ENCODE measurements at places on chromosomes 5 and 9. TPM values are rescaled to one million over a fixed set of nuclear protein-coding genes. Genes with fewer than 3 reads are reported as not detected.

DNA sequence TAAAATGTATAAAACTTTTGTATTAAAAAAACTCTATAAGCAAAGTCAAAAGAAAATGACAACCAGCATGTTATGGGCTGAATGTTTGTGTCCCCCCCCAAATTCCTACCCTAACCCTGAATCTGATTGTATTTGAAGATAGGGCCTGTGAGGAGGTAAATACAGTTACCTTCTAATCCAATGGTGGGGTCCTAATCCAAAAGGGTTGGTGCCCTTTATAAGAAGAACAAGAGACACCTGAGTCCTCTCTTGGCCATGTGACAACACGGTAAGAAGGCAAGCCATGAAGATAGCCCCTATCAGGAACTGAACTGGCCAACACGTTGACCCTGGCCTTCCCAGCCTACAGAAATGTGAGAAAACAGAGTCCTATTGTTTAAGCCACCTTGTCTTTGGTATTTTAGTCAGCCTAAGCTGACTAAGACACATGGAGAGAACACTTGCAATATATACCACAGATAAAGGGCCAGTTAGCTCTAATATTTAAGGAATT lies 49.7 kb upstream of the AKNA start:
- no peak for DNase-seq

DNA sequence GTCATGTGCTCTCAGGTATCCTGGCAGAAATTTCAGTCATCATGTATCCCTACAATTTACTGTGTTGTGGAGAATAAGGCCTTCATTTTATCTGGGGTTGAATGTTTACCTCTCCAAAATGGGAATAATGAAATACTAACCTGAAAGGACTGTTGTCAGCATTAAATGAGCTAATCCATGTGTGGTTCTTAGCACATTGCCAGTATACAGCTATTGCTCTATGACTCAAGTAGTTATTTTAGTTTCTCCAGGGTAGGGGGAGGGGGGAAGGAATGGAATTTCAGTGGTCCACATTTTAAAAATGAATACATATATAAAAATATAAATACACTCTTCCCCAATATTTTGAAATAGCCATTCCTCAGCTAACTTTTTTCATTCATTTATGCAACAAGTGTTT lies 3.5 kb downstream of the PAM start:
- peak; percentile 51 for DNase-seq

GRCh38 chr5:68088302-68088701 lies 127.3 kb upstream of the PIK3R1 start:
- peak; percentile 25 for DNase-seq

DNA sequence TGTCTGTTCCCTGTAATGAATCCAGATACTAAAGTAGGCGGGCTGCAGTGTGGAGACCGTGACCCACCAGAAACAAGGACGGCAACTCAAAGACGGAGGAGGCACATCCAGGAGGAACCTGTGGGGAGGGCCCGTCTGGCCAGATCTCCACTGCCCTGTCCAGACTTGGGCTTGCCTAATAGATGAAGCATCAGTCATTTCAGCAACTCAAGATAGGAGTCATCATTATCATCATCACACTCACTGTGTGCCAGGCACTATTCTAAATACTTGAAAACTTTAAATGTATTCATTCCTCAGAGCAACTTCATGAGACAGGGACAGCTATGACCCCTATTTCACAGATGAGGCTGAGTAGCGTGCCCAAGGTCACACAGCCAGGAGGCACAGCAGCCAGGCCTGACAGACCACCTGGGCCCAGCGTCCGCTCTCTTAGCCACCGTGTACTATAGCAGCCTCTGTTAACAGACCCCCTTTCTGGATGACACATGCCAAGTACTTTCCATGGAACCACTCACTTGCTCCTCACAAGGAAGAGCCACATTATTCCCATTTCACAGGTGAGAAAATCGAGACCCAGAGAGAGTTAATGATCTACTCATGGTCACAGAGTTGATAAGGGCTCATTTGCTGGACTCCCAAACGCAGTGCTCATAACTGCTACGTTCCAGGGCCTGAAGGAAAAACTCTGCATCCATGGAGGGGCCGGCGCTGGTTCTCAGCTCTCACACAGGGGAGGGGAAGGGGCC lies 4.9 kb upstream of the IL4 start:
- peak; percentile 88 for DNase-seq

- DNase-seq, result no peak
Measured at GRCh38 chr9:100992632-100993031, 35.9 kb upstream of the PLPPR1 start.

- DNase-seq, result peak; percentile 9
Measured at GRCh38 chr9:9142001-9142400, 1342.4 kb upstream of the DMAC1 start.

DNA sequence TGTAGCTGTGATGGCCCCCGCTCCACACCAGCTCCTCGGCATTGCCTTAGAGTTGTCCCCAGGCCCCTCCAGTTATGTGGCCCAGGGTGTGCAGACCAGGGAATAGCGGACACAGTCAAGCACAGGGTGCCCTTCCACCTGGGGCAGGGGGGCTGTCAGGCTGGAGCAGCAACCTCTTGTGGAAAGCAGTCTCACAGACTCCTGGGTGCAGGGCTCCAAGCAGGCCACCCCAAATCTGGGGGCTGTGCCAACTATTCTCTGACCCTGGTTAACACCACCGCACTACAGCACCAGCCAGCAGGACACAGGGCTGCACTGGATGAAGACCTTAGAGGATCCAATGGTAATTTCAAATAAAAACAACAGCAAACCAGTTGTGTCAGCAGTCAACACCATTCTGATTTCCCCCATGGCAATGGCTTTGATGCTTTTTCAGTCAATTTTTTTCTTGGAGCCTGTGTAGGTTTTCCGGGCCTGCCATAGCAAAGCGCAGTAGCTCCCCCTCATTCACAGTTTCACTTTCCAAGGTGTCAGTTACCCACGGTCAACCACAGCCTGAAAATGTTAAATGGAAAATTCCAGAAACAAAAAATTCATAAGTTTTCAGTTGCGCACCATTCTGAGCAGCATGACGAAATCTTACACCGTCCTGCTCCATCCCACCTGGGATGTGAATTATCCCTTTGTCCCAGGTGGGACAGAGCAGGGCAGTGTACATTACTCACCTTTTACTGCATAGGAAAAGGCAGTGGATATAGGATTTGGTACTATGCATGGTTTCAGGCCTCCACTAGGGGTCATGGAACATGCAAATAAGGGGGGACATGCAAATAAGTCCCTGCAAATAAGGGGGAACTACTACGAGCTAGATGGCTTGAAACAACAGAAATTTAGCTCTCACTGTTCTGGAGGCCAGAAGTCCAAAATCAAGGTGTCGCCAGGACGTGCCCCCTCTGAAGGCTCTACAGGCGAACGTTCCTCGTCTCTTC lies 49.0 kb downstream of the C5orf15 start:
- DNase-seq, result no peak

- DNase-seq, result peak; percentile 93
Measured at GRCh38 chr5:134555890-134556311, 30.4 kb downstream of the JADE2 start.

GRCh38 chr5:124650147-124650561 lies 96.3 kb downstream of the ZNF608 start:
- DNase-seq, result no peak

GRCh38 chr5:8471581-8471980 lies 602.6 kb downstream of the MTRR start:
- DNase-seq, result no peak

GRCh38 chr9:107635803-107636174 lies 146.2 kb upstream of the KLF4 start:
- DNase-seq, result no peak

GRCh38 chr9:12771891-12772290 lies 2.9 kb upstream of the LURAP1L start:
- peak; percentile 44 for DNase-seq

DNA sequence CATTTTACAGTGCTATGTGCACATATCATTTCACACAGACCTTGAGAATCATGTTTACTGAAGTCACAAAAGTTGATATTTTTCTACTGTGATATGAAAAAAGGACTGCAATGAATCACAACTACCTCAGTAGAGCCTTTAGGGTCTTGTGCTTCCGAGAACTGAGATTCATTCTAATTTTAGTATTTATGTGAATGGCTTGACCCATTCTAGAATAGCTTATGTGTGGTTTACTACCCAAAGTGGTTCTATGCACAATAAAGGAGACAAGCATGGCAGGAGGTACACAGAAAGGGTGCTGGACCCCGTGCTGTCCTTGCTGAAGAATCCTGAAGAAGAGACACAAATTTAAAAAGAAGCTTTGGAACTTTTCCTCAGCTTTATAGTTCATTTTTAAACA lies 28.2 kb downstream of the MEF2C start:
- DNase-seq, result no peak

DNA sequence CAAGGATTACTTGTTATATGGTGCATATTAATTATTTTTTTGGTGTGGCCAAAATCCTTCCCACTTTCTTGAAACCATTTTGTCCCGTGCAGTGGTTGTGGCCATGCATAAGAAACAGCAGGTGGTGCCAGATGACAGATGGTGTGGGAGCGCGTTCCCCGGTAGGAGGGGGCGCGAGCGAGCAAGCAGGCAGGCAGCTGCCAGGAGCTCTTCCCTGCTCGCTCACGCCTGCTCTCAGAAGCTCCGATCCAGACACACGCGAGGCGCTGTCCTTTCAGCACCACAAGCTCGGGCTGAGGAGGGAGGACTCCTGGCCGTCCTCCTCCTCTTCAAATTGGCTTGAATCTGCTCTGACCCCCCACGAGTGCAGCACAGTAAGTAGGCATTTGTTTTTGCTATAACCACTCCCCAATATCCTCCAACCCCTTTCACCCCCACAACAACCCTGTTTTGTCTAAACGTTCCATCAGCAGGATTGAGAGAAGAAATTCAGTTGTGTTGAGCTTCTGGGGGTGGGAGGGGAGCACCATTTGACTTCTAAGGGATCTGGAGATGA lies at the start of gene NSG2:
Gene NSG2, plus strand, starts transcription at position 237 of the 556 bp plus-strand sequence. CDS start 1,050 bp downstream, outside the sequence.
- peak; percentile 66 for DNase-seq

DNA sequence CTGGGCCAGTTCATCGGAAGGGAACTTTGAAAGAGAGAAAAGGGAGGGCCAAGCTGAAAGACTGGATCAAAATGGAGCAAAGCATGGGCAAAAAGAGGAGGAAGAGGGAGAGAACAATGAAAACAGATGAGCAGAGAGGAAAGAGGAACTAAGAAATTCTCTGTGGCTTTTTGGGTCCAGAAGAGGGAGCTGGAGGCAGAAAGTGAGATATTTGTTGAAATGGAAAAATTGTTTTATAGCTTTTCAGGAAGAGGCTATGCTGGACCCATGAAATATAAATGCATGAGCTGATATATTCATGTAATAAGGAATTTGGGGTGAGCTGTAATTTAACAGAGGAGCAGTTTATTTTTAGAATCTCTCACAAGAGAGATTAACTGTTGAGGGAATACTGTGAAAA lies 457.3 kb downstream of the DMAC1 start:
- no peak for DNase-seq

DNA sequence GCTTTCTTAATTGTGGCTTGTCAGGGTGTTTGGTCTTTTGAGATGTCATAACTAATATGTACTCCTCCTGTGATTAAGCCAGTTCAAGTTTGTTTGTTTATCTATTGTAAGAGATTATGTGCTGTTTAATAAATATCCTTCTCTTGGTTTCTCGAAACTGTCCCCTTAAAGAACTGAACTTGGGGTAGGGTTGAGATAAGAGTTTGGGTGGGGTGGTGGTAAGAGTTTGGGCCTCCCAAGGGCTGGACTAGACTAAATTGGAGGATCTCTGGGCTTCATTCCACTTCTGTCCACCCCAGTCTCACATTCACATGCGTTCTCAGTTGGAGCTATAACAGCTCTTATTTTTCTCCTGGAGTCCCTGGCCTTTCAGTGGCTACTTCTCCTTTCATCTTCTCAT lies 38.2 kb downstream of the AQP7 start:
- no peak for DNase-seq

- DNase-seq, result no peak
Measured at GRCh38 chr5:171579976-171580411, 160.5 kb downstream of the FGF18 start.

GRCh38 chr5:177487975-177488374 lies 9.4 kb downstream of the PDLIM7 start:
- DNase-seq, result no peak

DNA sequence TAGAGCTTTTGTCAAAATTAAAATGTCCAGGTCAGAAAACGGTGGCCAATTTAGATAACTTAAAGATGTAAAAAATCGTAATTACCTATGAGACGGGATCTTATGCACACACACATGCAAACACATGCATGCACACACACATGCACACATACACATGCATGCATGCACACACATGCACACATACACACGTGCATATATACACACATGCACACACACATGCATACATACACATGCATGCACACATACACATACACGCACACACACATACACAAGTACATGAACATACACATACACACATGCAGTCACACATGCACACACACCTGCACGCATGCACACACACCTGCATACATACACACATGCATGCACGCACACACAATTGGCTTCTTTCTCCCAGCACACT lies 362.0 kb downstream of the IRX1 start:
- no peak for DNase-seq

DNA sequence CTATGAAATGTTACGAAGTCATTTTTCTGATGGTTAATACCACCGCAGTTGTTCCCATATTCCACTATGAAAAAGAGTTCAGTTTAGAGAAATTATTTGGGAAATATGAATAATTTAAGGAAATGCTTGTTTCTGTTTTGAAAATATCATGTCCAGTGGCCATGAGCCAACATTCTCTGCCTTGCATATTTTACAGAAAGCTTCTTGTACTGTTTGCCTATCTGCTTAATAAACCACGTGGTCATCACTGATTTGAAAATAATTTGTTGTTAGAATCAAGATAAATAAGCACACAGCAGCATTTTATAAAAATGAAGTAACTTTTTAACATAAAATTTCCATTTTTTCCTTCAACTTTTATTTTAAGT lies 381.5 kb upstream of the CDH18 start:
- DNase-seq, result no peak

- DNase-seq, result no peak
Measured at GRCh38 chr5:43073597-43074546, 33.8 kb upstream of the ANXA2R start.

GRCh38 chr5:153767221-153768188 lies 271.2 kb downstream of the FAM114A2 start:
- no peak for DNase-seq

GRCh38 chr9:109162677-109163076 lies 4.4 kb downstream of the FRRS1L start:
- no peak for DNase-seq

GRCh38 chr5:6603643-6604042 lies 29.2 kb downstream of the NSUN2 start:
- DNase-seq, result no peak

The SPARC gene
- total RNA-seq, result 4,600 TPM

The SLC25A2 gene
- total RNA-seq, result 0.59 TPM

The DOCK8 gene
- total RNA-seq, result under 0.01 TPM

The PCDHA9 gene
- 0.29 TPM for total RNA-seq

The TSSK1B gene
- total RNA-seq, result 0.72 TPM

The GPR150 gene
- 0.29 TPM for total RNA-seq

The GFRA3 gene
- not detected for total RNA-seq

The CCL28 gene
- 15.6 TPM for total RNA-seq

The HRCT1 gene
- total RNA-seq, result 1.8 TPM

The SOX30 gene
- under 0.01 TPM for total RNA-seq

The DAB2 gene
- total RNA-seq, result 277 TPM

The DNAH5 gene
- total RNA-seq, result 0.36 TPM

The XRCC4 gene
- total RNA-seq, result 6.8 TPM

The RGS14 gene
- 7.4 TPM for total RNA-seq

The DPYSL3 gene
- total RNA-seq, result 119 TPM

The CD274 gene
- 0.72 TPM for total RNA-seq

The ANKDD1B gene
- 0.72 TPM for total RNA-seq

The STC2 gene
- 431 TPM for total RNA-seq

Measured in osteoblast (primary cell).